ENCODE measurements at places on chromosomes 13 and 19.

DNA sequence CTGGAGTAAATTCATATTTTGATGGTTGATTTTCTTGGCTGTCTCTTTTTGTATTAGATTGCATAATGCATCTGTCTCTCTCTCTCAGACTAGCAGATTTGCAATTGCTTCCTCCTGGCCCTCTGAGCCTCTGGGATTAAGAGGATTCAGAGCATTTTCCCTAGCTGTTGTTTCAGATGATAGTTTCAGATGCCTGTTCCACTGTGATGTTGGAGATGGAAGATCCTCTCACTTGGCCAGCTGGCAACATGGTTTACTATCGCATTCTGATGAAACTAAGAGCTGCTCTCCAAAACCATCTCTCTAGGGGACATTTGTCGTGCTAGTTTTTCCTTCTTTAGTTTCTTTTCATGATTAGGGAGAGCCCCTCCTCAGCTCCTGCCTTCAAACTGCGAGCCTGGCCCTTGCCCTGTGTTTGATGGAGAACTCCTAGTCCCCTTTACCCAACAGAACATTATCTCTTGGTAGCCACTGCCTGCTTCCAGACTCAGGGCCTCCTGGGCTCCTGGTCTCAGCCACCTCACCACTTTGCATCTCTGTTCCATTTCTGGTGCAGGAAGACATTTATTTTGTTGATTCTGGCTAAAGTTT lies 244.6 kb downstream of the B3GLCT start:
- no peak for DNase-seq

DNA sequence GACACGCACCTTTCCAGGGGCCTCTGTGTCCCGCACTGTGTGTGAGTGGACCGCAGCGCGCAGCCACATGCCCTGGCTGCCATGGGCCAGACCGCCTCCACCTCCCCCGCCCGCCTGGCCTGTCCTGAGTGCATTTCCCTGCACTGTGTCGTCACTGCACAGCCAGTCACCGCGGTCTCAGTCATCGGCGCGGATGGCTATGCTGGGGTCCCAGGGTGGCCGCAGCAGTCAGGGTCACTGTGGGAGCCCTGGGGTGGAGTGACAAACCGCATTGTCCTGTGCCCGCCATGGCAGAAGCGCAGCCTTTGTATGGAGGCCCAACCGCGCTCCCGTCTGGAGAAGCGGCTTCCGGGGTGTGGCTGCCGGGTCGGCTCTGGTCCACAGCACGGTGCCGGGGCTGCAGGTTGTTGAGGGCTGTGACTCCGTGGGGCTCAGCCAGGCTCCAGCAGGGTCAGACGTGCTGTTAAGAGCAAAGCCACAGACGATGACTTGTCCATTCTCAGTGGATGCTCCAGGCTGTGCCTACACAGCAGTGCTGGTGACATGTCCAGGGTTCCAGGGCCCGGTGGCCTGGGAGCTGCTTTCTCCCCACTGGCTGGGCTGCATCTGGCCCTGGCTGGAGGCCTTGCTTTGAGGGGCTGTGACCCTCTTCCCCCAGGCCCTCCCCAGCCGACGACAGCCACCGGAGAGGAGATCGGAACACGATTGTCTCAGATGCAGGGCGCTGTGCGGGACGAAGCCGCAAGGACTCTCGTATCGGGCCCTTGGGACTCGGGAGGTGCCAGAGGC lies 6.3 kb upstream of the NDUFS7 start:
- no peak for DNase-seq

DNA sequence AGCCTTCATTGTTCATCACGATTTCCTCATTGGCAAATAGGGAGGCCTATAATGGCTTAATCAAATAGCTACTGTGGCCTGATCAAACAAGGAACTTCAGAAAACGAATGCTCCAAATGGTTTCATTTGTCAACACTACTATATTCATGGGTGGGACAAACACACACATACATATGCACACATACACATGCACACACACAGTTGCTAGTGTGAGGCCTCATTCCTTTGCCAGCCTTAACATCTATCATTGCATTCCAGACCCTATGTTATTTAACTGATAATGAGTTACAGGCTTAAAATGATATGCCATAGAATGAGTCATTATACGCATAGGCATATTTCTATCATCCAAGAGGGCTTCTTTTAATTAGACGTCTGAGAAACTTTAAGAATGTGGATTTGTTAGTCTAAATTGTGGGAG lies 140.2 kb downstream of the KLF5 start:
- DNase-seq: no peak

- no peak for DNase-seq
Observed at GRCh38 chr13:34833562-34834182, 108.4 kb upstream of the NBEA start.

- no peak for DNase-seq
Observed at GRCh38 chr13:43596924-43597598, 189.7 kb downstream of the ENOX1 start.

DNA sequence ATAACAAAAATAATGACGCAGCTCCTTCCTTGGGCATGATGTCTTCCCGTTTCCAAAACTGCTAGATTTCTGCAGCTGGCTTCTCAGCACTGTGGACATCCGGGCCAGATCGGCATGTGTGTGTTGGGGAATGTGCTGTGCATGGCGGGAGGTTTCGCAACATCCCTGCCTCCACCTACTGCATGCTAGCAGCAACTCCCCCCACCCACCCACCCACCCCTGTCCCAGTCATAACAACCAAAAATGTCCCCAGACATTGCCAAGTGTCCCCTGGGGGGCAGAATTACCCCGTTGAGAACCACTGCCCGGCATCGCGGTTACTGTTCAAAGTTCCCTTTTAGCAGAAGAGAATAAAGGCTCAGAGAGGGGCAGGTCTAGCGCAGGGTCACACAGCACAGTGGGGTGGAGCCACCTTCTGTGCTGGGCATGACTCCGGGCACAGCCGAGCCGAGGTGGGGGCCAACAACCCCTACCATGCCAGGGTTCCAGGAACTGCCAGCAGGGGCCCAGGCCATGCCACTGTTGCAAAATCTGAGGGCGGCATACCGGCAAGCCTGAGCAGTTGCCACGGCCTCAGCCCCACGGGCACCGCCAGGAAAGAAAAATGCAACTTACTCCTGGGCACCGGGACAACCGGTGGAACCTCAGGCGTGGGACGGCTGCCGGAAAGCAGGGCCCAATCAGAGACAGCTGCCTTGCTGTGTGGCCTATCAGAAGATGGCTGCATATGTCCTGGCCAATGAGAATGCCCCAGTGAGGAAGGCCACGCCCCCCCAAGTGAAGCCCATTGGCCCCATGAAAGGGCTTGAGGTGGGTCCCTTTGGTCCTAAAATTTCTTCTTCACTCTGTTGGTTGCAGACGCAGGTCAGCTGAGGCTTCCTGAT lies 22.5 kb upstream of the NFIC start:
- peak; percentile 29 for DNase-seq

GRCh38 chr13:109629737-109630136 lies 156.6 kb downstream of the IRS2 start:
- no peak for DNase-seq

DNA sequence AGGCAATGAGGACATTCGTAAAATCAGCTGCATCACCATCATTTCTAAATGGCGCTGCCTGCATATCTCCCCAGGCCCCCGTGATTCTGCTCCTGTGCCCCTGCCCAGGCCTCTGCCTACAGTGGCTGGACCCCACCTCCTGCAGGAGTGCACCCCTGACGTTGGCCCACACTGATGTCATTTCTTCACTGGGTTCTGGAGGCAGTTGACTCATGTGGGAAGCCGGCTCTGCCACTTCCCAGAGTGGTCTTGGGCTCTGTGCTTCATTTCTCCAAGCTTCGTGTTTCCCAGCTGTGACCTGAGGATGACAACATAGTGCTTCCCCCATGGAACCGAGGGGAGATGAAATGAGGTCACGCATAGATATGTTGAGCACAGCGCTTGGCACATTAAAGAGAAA lies 19.9 kb downstream of the CCNE1 start:
- no peak for DNase-seq

GRCh38 chr19:7461841-7462629 lies 26.8 kb downstream of the PEX11G start:
- DNase-seq: no peak

GRCh38 chr13:42189061-42189460 lies 82.9 kb upstream of the AKAP11 start:
- no peak for DNase-seq

DNA sequence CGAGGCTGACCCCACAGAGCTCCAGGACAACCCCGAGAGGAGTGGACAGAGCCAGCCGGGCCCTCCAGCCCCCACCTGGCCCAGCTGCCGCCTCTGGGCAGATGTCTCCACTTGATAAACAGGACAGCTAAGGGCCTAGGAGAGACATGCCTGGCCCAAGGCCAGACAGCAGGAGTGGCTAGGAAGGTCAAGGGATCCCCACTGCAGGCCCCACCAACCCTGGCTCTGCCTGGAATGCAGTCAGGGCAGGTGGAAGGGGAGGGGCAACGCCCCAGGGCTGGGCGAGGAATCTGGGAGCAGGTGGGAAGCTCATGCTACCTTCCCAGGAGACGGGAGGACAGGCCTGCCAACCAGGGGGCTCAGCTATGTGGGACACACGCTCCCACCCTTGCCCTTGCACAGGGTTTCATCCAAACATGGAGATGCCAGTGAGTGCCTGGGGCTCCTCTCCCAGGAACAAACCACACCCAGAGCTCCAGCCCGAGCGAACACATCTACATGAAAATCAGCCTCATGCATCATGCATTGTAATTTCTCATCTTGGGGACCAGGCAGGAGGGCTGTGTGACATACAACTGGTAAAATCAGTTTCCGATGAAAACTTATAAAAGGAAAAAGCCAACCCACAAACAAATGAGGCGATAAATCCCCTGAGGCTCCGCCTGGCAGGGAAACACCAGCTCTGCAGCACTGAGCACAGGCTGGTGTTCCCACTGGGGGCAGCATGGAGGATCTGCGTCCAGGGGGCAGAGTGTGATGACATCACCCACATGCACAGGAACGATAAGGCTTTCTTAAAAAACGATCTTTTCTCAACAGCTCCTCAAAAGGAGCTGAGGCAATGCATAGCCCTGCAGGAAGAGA lies 25.0 kb downstream of the SH3GL1 start:
- DNase-seq: no peak

DNA sequence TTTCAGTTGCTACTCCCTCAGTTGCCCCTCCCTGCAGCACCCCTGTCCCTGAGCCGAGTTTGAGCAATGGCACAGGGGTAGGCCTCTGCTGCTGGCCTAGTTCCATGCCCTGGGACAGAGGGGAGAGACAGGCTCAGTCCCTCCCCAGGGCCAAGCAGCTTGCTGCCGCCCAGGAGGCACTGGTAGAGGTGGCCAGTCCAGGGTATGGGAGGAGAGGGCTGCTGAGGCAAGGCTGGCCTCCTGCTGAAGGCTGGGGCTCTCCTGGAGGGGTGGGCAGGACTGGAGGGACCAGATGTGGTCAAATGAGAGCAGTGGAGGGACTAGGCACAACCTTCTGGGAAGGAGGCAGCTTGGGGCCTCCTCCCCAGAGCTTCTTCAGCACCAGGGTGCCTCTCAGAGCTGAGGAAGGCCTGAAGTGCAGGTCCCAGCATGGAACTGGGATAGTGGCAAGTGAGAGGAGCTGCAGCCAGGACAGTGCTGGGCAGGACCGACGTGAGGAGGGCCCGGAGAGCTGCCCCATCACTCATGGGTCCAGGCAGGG lies 29.8 kb upstream of the VSTM2B start:
- no peak for DNase-seq

DNA sequence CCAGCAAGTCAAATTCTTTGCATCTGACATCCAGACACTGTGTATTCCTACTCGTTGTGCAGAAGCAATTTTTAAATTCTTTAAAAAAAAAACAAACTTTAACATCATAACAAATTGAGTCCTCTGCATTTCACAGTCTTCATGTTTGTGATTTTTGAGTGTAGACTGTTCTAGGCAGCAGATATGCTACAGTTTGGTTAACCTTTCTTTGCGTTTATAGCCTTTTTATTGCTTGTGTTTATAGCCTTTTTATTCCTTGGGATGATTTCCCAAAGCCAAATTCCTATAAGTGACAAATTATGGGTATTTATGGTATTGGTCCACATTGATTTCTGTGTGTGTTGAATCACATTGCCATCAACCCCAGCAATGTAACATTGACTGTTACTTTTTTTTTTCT lies 14.9 kb upstream of the RNF113B start:
- DNase-seq: no peak

- DNase-seq: no peak
Observed at GRCh38 chr19:42062381-42062780, 7.6 kb downstream of the GRIK5 start.

GRCh38 chr19:1839658-1840540 lies 8.4 kb downstream of the REXO1 start:
- no peak for DNase-seq

DNA sequence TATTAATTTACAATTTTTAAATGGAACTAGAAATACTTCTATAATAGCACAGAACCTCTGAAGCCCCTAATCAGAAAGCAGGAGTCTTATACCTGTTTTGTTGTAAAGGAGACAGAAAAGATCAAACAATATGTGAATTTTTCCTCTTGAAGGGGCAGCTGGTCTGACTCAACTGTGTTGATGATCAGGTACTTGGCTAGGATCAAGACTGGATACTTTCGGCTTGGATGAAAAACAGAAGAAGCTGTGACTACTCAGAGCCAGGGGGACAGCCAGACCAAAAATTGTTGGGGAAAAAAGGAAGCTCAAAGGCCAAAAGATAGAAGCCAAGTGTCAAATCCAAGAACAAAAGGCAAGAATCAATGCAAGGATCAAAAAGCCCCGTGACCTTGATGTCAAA lies 195.6 kb downstream of the KCTD12 start:
- DNase-seq: no peak

- DNase-seq: no peak
Observed at GRCh38 chr13:23383151-23383550, 50.4 kb downstream of the SACS start.

DNA sequence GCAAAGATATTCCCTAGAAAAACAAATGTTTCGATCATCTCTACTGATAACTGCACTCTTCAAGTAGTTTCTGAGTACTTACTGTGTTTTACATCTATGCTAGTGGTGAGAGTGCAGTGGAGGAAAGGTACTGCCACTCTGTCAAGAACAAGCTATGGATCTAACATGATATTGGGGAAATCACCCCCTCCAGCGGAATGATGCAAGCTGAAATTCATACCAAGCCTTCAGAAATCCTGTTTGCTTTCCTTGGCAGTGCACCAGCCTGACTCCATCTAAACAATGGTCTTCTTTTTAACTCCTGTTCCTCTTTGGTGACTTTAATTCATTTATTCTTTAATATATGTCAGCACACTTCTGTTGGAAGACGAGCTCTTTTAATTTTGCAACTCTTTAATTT lies 238.0 kb downstream of the PCDH9 start:
- DNase-seq: no peak

DNA sequence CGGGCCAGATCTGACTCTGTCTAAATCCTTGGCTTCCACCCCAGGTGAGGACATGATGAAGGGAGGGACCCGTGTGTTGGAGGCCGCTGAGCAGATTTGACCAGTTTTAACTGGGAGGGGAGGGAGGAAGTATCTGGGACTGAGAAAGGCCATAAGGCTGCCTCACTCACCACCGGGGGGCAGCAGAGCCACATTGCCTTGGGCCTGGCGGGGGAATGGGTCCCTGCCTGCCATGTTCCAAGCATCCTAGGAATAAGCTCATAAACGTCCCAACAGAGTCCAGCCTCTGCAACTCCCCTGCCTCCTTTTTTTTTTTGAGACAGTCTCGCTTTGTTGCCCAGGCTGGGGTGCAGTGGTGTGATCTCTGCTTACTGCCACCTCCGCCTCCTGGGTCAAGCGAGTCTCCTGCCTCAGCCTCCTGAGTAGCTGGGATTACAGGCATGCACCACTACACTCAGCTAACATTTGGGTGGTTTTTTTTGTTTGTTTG lies 15.5 kb downstream of the MAST3 start:
- DNase-seq: no peak

Data from NCI-H1436 treated with DMSO at 0.1 percent for 48 hours (cell line).